Inflammatory macrophage (primary cell): ENCODE measurements at places on chromosomes 2 and 18.
A peak's percentile ranks its signal among the peaks of the same experiment; 100 is the strongest.

GRCh38 chr2:62302631-62303435 is 106.9 kb downstream of the B3GNT2 start:
- DNase-seq: no peak

GRCh38 chr2:65300761-65301711 is 73.4 kb downstream of the ACTR2 start:
- DNase-seq: no peak

GRCh38 chr2:120226316-120226715 is 3.1 kb upstream of the TMEM185B start:
- DNase-seq: no peak

DNA sequence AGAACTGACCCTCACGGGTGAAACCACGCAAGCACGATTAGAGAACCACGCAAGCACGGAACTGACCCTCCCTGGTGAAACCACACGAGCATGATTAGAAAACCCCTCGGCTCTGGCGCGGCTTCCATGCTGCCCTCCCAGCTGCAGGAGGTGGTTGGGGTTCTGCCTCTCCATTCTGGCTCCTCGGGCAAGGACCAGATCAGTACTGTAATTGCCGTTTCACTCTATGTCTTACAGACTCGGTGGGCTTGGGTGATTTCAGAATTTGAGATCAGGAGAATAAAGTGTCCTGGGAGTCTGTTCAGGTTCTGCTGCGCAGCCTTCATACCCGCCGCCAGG is 58.3 kb upstream of the KCNG2 start:
- DNase-seq: no peak

DNA sequence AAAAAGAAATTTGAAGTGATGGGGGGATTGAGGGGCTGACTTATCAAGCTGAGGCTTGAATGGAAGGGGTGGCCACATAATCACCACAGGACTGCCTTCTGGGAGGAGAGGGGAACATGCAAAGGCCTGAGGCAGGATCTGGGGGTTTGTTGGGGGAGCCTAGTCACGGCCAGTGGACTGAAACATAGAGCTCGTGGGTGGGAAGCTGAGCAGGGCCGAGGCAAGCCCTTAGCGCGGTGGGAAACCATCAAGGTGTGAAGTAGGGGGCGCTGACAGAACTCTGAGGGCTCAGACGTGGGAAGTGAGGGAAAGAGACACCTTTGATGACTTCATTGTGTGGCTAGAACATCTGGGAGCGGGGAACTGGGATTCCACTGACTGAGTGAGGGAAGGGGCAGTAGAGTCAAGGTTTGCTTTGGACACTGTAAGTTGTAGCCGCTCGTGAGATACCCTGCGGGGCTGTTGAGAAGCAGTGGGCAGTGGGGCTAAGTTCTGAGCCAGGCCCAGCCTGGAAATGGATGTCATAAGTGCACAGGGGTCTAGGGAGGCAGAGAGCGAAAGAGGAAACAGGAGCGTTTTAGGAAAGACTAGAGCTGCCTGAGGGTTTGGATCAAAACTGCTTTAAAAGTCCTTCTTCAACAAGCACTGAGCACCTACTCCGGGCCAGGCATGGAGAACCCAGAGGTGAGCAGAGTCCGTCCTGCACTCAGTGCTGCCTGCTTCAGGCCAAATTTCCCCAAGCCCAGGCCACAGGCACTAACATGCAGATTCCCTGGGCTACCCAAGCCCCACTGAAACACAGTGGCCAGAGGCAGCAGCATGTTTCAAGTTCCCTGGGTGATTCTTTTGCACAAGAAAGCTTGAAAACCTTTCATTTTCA is 686 bp upstream of the SNORC start:
- DNase-seq: no peak

DNA sequence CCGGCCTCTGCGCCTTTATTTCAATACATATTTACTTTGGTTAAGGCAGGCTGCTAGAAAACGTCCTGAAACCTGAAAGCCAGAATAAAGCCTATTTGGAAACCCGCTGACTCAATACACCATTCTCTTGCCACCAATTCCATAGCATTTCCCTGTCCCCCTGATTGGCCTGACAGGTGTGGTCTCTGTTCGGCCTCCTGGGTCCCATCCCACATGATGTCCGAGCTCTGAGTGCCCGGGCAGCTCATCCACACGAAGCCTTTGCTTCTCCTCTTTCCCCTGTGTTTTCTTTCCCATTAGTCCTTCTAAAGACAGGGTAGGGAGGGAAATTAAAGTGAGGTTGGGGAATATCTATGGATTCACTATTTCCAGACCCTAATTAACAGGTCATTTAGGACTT is 42.6 kb upstream of the ZNF516 start:
- no peak for DNase-seq

DNA sequence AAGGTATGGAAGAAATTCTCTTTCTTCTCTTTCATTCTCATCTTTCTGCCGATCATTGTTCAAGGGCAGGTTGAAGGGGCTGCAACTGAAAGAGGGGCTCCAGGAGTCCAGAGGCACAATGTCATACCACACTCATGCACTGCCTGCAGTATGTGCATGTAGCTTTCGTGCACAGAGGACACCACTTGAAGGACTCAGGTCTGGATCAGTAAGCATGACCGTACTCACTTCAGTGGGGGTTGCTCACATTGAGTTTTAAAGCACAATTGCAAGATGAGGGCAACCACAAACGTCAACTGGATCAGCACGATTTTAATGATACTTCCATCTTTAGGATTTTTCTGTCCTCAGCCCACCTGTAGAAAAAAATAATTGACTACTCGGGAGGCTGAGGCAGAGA is 84.6 kb downstream of the SP3 start:
- no peak for DNase-seq

GRCh38 chr18:36469461-36469860 is 171.9 kb downstream of the FHOD3 start:
- no peak for DNase-seq

DNA sequence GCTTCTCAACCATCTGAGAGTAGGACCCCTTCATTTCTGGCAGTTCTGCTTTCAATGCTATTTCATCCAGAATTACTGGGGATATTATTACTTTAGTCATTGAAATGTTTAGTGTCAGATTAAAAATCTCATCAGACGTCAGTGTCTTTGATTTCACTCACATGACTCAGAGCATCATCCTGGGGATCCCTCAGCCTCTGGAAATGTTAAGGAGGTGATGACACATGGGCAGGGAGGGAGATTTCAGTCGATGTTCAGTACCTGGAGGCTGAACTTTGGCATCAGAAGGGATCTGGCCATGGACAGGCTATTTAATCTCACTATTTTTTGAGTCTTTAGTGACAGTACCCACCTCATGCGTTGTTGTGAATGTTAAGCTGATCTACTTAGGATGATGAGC is 39.1 kb downstream of the OSBPL6 start:
- no peak for DNase-seq

- peak; percentile 60 for DNase-seq
Measured at GRCh38 chr2:167212014-167212648, 323.9 kb downstream of the XIRP2 start.

DNA sequence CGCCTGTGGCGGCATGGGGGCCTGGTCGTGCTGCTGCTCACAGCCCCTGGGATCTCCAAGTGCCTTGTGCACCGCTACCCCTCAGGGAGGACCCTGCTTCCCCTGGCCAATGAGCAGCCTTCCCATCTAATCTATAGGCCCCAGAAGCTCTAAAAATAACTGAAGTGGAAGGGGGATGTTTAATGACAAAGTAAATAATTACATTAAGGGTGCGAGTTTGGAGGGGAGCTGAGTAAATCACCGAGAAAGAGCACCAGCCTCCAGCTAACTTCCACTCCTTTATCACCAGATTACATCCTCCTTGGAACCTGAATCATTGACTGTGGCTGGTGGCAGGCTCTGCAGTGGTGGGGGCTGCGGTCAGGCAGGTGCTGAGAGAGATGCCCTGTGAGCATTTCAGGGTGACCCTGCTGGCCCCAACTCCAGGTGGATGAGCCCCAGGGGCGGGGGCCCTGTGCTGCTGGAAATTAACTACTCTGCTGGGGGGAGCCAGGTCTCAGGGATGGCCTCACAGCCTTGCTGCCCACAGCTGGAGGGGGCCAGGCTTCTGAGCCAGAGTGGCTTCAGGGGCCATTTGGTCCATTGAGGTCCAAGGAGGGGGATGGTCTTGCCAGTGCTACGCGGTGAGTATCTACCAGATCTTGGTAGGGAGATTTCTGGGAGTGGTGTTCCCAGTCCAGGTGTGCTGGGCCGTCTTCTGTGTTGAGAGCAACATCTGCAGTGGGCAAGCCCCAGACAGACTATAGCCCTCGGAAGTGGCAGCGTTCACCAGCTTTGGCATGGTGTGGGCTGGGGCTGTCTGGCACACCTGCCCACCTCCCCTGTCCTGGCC is 74.2 kb downstream of the GLI2 start:
- no peak for DNase-seq

GRCh38 chr18:63518178-63519012 is 23.8 kb upstream of the SERPINB12 start:
- DNase-seq: peak; percentile 85

GRCh38 chr18:23386317-23386716 is 66.8 kb upstream of the RIOK3 start:
- DNase-seq: no peak

- peak; percentile 82 for DNase-seq
Measured at GRCh38 chr18:75477900-75478299, 50.4 kb upstream of the SMIM21 start.

DNA sequence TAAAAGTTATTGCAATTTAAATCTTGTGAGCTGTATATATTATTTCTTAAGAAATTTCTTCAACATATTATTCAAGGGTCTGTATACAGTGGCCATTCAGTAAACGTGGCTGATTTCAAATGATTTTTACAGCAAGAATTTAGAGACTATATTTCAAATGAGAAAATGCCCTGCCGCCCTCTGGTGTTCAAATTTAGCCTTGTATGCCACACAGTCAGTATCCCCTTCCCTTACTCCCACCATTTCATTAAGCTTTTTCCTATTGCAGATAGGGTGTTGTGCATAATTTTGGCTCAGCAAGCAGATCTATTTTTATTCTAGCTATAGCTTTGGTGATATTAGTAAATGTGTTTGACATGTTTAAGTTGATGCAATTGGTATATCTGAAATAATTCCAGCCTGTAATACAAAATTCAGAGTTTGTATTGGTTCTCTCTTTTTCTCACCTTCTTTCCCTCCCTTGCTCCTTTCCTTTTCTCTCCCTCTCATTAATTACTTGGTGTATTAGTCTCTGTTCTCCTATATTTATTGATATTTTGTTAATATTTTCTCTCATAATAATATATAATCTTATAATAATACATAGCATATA is 22.8 kb upstream of the SCN7A start:
- peak; percentile 24 for DNase-seq

GRCh38 chr2:102000813-102001766 is 9.3 kb downstream of the IL1R2 start:
- no peak for DNase-seq

DNA sequence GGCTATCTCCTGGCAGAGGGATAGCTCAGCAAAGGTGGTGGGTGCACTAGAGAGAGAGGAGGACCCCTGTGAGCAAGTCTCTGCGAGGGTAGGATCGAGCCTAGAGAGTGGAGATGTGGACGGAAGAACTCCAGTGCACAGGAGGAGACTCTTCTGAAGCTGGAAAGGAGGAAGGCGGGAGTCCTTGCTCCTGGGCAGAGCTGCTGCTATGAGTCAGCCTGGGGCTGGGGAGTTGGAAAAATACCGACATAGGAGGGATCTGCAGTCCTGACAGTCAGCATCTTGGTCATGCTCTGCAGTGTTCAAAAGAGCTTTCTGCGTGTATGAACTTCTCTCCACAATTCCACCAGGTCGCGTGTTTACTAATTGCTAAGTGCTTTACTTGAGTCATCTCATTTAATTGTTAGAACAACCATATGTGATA is 233.8 kb downstream of the LDLRAD4 start:
- no peak for DNase-seq

DNA sequence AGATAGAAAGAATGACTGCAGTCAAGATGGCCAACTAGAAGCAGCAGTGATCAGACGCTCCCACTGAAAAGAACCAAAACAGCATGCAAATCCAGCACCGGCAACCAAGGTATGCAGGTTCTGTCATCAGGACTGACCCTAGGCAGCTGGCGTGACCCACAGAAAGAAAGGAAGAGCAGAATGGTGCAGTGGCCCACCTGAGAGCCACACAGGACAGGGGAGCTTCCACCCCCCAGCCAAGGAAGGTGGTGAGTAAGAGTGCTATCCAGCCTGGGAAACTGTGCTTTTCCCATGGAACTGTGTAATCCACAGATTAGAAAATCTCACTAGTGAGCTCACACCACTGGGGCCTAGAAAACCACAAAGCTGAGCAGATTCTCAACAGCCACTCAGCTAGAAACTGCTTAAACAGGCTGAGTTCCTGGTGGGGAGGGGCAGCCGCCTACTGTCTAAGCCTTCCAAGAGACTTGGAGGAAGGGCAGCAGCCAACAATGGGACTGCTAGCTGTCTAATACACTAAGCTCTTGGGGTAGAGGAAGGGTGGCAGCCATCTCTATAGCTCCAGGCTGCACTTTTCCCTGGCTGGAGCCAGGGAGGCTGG is 127.9 kb downstream of the EVA1A start:
- DNase-seq: no peak

DNA sequence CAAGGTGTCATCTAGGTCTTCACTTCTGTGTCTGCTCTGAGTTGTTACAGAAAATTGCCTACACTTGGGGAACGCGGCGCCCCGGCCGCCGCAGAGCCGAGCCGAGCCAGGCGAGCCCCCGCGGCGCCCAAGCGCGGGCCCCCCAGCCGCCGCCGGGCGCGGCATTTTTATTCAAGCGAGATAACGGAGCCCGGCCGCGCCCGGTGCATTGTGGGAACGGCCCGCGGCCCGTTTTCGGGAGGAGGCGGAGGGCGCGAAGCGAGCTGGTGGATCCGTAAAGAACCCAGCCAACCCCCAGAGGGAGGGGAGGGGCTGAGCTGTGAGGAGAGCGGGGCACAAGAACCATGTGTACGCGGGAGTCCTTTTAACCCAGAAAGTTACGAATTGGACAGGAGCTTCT is 191.8 kb downstream of the FTCDNL1 start:
- no peak for DNase-seq

- no peak for DNase-seq
Measured at GRCh38 chr2:39805936-39806608, 27.0 kb upstream of the THUMPD2 start.
